ENCODE measurements at places on chromosomes 4 and X.
A peak's percentile ranks its signal among the peaks of the same experiment; 100 is the strongest.

GRCh38 chr4:2091990-2092668 is 33.0 kb downstream of the NAT8L start:
- no peak for DNase-seq

DNA sequence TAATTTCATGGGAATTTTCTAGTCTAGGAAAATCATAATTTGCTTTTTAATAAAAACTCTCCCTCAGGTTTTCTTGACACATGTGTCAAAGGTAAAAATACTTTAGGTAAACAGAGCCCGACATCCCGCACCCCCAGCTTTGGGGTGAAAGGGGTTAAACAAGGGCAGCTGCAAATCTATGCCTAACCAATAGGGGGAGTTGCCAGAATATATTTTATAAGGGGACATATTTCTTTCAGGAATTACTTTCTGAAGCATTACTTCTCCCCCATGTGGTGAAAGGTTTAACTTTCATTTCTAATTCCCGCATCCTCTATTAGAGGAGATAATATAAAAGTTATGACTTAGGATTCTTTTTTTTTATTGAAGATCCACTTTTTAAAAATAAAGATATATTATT is 53.9 kb upstream of the HEPH start:
- DNase-seq: no peak

DNA sequence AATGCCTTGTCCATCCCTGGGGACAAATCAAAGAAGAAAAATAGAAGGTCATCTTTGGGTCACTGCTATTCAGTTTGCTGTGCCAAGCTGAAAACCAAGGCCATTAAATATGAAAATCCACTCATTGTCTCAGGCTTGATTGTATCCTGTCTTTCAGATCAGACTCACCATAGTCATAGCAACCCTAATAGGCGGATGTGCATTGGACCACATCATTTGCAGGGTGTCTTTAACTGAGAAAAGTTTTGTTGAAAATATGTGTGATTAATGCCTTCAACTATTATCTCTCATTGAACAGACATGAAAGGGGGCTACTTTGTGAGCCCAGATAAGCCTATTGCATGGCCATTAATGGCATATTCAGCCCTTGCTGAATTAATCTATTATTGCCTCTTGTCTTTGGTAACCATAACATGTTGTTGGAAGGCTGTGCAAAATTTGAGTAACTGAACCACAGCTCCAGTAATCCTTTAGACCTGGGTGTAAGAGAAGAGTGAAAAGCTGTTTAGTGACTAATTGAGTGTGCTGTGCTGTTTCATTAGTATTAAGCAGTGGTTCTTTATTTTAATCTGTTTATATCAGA is 453.6 kb upstream of the EPHA5 start:
- no peak for DNase-seq

- DNase-seq: no peak
Observed at GRCh38 chr4:188660796-188661195, 521.6 kb downstream of the TRIML1 start.

DNA sequence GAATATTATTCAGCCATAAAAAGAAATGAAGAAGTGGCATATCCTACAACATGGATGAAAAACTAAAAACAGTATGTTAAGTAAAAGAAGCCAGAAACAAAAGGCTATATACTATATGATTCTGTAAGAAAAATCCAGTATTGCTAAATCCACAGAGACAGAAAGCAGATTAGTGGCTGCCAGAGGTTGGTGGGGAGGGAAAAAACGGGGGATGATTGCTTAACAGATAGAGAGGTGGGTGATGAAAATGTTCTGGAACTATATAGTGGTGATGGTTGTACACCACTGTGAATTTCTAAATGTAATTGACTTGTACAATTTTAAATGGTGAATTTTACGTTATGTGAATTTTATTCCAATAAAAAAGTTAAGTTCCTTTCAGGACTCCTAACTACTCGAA is 157.6 kb upstream of the SH3RF1 start:
- no peak for DNase-seq

DNA sequence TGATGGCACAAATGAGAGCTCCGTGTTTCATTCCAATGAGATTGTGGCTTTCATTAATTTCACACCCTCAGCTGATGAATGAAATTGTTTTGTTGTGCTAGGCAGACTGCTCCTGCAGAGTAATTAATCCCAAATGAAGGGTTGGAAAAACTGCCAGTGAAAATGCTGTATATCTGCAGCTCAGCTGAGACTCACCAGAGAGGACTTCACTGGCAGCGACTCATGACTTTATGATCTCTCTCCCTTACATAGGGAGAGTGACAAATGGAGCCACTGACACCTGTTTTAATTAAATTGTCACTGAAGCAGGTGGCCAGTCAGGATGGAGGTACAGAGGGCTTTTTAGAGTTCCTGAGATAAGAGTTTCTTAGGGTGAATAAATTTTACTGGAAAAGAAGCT is 24.8 kb downstream of the GRXCR1 start:
- DNase-seq: no peak

- peak; percentile 74 for DNase-seq
Observed at GRCh38 chrX:120749141-120749846, 119.4 kb upstream of the C1GALT1C1 start.

- no peak for DNase-seq
Observed at GRCh38 chr4:15116509-15117079, 114.3 kb downstream of the CPEB2 start.

DNA sequence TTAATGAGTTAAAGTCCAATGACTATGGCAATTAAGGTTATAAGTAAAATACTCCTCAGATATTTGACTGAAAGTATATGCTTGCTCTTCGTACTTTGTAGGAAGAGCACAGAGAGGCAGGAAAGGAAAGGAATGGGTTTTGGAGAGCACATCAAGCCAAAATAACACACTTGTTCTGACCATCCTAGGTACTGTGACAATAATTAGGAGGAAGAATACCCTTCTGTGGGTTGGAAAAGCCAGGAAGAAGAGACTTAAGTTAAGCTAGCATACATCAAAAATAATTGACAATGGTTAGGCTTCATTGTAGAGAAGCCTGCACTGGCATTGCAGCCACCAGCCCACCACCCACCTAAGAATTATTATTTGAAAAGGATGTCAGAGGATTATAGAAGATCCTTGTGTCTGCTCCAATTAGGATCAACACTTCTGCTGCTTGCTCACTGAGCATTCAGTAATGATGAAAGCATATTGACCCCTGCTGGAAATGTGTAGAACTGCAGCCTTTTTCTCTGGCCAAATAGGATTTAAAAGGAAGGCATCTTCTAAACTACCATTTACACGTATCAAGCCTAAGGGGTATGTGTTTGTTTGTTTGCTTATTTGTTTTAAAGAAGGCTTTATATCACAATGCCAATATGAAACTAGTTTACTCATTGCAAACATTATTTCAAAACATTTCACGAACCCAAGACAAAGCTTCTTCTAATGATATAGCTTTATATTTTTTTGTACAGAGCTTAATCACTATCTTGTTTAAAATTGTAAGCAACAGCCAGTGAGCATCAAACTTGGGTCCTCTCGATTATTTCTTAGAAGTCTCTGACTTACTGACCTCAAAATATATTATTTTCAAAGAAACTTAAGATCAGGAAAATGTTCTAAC is 286.2 kb upstream of the TET2 start:
- peak; percentile 1 for DNase-seq

GRCh38 chrX:119948381-119948780 is 4.8 kb upstream of the NKAP start:
- no peak for DNase-seq

- no peak for DNase-seq
Observed at GRCh38 chr4:185656467-185656931, 121.2 kb upstream of the PDLIM3 start.

- no peak for DNase-seq
Observed at GRCh38 chr4:184958127-184958922, 60.0 kb upstream of the HELT start.

GRCh38 chr4:6122496-6122895 is 77.9 kb downstream of the JAKMIP1 start:
- no peak for DNase-seq

DNA sequence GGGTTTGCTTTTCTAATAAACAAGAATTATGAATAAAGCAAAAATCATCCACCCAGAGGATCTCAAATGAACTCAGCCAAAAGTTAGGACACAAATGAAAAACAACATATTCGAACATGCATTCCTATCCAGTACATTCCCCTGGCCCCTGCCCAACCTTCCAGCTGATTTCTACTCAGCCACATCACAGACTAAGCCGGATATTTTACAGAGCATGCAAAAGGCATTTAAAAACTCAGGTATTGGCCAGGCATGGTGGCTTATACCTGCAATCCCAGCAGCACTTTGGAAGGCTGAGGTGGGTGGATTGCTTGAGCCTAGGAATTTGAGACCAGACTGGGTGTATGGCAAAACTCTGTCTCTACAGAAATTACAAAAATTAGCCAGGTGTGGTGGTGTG is 54.6 kb downstream of the RELL1 start:
- DNase-seq: no peak

GRCh38 chr4:154982187-154983047 is 201.3 kb downstream of the RBM46 start:
- DNase-seq: no peak

- DNase-seq: no peak
Observed at GRCh38 chr4:91373546-91373945, 930.2 kb upstream of the GRID2 start.

DNA sequence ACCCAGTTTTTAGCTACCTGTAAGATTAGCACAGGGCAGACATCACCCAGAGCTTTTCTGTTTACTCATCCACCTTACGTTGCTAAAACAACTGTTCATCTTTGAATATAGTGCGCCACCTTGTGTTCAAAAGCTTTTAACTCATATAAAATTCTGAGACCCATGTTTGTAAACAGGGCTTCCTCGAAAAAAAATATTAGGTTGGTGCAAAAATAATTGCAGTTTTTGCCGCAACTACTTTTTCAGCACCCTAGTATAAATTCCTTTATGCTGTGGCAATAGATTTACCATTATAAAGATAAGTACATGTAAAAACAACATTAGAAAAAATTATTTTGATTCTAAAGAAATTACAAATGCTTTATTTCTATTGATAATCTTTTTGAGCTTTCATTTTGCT is 147.9 kb downstream of the LRBA start:
- peak; percentile 3 for DNase-seq

- DNase-seq: no peak
Observed at GRCh38 chr4:4226606-4227438, at the start of gene OTOP1. Gene OTOP1, minus strand, starts transcription at chr4:4226929. Its CDS starts 65 bp downstream, at chr4:4226864.

GRCh38 chr4:64146030-64146429 is 263.2 kb downstream of the TECRL start:
- DNase-seq: no peak

Measured in NCI-H510A (cell line).